ENCODE measurements at places on chromosomes 5 and 9. TPM values are rescaled to one million over a fixed set of nuclear protein-coding genes. Genes with fewer than 3 reads are reported as not detected.

Gene CATSPER3
- total RNA-seq, result 0.09 TPM

Gene PCDHGB1
- 3.1 TPM for total RNA-seq

Gene SPATA31D4
- not detected for total RNA-seq

- no peak for DNase-seq
Measured at GRCh38 chr5:101897914-101898313, 398.2 kb downstream of the SLCO4C1 start.

DNA sequence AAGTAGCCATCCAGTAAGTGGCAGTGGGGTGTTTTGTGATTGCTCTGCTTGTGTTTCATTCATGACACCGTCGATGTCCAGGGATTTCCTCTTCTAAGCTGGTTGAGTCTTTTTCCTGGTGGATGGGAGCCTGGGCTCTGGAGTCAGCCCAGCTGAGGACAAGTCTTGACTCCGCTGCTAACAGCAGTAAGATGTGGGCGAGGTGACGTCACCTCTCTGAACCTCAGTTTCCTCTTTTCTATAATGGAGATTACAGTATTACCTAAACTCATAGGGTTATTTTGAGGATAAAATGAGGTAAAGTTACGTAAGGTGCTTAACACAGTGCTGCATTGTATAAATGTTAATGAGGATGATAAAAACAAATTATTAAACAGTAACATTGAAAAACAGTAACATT lies 21.3 kb downstream of the FGF1 start:
- no peak for DNase-seq

GRCh38 chr5:94180761-94181160 lies 437.6 kb downstream of the KIAA0825 start:
- no peak for DNase-seq

DNA sequence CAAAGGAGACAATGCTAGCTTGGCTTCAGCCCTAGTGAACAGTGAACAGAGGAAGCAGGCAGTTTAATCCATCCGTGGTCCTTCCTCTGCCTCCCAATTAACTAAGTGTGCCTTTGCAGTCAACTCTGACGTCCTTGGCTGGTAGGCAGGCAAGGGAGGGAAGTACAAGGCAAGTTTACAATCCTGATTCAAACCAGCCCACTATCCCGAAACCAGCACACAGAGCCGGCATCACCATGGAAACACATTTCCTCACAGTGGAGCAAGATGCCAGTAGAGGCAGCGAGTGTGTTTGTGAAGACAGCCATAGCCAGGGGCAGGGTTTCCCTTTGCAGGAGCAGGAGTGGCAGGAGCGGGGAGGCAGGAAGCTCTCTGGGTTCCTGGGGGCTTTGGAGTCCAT lies 73.9 kb downstream of the GOLPH3 start:
- no peak for DNase-seq

DNA sequence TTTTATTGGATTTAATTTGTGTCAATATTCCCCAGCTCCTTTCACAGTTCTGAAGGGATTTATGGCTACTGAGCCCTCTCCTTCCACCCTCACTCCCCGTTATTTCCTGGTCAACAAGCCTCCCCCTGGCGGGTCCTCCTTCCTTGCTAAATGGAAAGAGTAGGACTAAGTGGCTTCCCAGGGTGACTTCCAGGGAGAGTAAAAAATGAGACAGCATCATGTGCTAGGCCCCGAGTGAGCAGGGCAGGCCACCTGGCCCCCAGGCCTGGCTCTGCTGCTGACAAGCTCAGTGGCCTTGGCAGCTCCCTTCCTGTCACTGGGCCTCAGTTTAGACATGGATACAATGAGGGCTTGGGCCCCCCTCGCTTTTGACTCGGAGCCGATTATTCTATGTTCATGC lies 201.3 kb downstream of the HSPA4 start:
- DNase-seq, result no peak

- DNase-seq, result no peak
Measured at GRCh38 chr5:74143151-74143550, 497.4 kb downstream of the ENC1 start.

DNA sequence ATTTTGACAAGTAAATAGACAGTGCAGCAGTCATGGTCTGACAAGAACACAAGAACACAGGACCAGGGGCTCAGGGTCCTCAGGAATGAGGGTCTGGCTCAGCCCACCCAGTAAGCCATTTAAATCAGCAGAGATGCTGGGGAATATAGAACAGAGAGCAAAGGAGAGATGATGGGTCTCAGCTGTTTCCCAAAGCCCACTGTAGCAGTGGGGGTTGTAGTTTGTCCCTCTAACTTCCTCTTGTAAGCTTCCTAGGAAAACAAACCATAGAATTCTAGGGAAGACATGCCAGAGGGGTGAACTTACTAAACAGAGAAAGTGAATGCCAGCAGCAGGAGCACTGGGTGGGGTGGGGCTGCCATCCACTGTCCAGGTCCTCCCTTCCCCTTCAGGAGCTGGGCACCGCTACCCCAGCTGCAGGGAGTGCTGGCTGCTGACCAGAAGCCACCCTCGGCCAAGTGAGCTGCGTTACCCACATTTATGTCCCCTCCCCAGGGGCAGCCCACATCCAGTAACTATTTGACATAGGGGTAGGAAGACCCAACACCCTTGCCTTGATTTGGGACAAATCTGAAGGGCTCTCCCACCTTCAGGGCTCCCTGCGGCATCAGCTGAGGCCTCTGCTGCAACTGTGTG lies 41.6 kb downstream of the GABBR2 start:
- DNase-seq, result no peak

DNA sequence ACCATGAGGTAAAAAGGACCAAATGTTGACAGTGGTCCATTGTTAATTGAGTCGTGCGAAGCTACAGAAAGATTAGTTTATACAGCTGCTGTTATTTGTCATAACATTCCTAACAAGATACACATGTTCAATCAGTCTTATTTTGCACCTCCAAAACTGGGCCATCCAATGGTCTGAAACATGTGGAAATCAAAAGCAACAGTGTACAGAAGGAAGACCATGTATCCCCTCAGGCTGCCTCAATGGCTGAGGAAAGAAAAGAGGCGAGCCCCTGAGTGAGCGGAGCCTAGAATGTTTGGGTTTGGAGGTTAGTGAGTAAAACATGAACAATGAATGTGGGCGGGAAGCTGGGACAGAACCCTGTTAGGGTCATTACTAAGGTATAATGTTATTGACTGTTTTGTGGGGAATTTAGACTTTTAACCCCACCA lies 35.6 kb downstream of the NFIB start:
- DNase-seq, result peak; percentile 63

GRCh38 chr5:17384181-17384580 lies 113.8 kb upstream of the TAF11L2 start:
- DNase-seq, result no peak

- DNase-seq, result peak; percentile 76
Measured at GRCh38 chr9:115237385-115237998, 119.5 kb upstream of the TNC start.

DNA sequence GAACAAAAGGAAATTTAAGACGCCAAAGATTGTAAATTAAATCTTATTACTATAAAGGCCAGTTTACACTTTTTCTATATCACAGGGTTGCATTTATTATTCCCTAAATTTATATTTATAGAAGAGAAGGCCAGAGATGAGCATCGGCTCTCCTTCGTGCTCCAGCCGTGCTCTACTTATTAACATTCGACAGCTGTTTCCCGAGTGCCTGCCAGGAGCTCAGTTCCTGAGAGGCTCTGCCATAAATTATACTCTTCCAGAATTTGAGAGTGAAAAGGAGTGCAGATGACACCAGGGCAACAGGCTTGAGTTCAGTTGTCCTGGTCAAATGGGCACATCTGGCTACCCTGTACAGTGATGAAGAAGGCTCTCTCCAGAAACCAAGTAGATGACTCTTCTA lies 70.1 kb downstream of the PCSK5 start:
- no peak for DNase-seq

- DNase-seq, result no peak
Measured at GRCh38 chr5:96717874-96718273, 55.7 kb downstream of the CAST start.

GRCh38 chr5:3092664-3093063 lies 341.2 kb upstream of the IRX2 start:
- no peak for DNase-seq

- no peak for DNase-seq
Measured at GRCh38 chr5:6439588-6440550, 8.8 kb upstream of the UBE2QL1 start.

DNA sequence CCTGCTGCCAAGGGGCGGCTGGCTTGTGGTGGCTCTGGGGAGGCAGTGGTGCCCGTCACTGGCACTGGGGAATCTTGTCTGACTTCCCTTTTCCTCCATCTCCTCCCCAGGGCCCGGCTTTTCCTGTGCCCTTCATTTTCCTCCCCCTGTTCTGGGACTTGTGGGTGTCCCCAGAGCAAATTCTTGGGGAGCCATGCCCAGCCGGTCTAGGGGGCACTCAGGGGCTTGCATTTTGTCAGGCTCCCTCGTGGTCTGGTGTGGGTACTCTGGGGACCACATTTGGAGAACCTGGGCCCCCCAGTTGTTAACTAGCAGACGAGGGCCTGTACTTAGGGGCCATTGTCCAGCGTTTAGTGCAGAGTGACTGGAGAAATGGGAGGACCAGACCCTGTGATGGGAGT lies 105.2 kb upstream of the IER5L start:
- DNase-seq, result no peak

Measured in fibroblast of the aortic adventitia (primary cell).